ENCODE measurements at places on chromosomes 6 and 20. TPM values are rescaled to one million over a fixed set of nuclear protein-coding genes. Genes with fewer than 3 reads are reported as not detected.

The HFE gene
- 14.9 TPM for total RNA-seq

The HCK gene
- total RNA-seq: not detected

The PAK5 gene
- total RNA-seq: not detected

The C6orf163 gene
- total RNA-seq: 1.7 TPM

The PRL gene
- total RNA-seq: not detected

The KCNQ2 gene
- not detected for total RNA-seq

The MOCS1 gene
- 8.1 TPM for total RNA-seq

The SLC22A2 gene
- not detected for total RNA-seq

The SLC4A11 gene
- total RNA-seq: 0.28 TPM

The FLRT3 gene
- total RNA-seq: 6.6 TPM

The PLN gene
- under 0.01 TPM for total RNA-seq

The NEU1 gene
- total RNA-seq: 28.5 TPM

The CFAP61 gene
- under 0.01 TPM for total RNA-seq

The SLCO4A1 gene
- total RNA-seq: 0.56 TPM

The FKBP1C gene
- 0.72 TPM for total RNA-seq

The ULBP1 gene
- 0.56 TPM for total RNA-seq

Data from IMR-90 (cell line).